Activated T-helper 1 cell treated with anti-CD3 and anti-CD28 coated beads, Interleukin-12 subunit alpha, Interleukin-12 subunit beta, Interleukin-2, Interleukin-4 antibody, amounts not matched to agents 30 ng/mL and 10 ng/mL and 1 ng/mL, durations not matched to agents 14 hours and 24 hours and 36 hours (primary cell): ENCODE measurements at places on chromosomes 5 and 9. TPM values are rescaled to one million over a fixed set of nuclear protein-coding genes. Genes with fewer than 3 reads are reported as not detected.

Gene MLANA
- total RNA-seq: not detected in 2 replicates

Gene TUBB4B
- 277 and 280 TPM in 2 replicates for total RNA-seq

Gene CYSRT1
- 0.49 and 0.60 TPM in 2 replicates for total RNA-seq

Gene FAM221B
- total RNA-seq: not detected in 2 replicates

GRCh38 chr9:125475385-125475784 is 213.8 kb downstream of the GAPVD1 start:
- no peak overlapping the region for H3K27ac ChIP-seq
- no peak overlapping the region for H3K4me3 ChIP-seq
- H3K36me3 ChIP-seq: peaks cover 6% of the 10 kb centered on the region
- H3K4me1 ChIP-seq: peaks cover 4% of the 10 kb centered on the region
- H3K27me3 ChIP-seq: no peaks in the 10 kb centered on the region

Gene MSMP
- not detected in 2 replicates for total RNA-seq

Gene CCDC152
- total RNA-seq: 4.3 and 4.9 TPM in 2 replicates

GRCh38 chr9:120980951-120981350 is 54.4 kb upstream of the TRAF1 start:
- H3K27me3 ChIP-seq: peaks cover 18% of the 10 kb centered on the region
- peaks cover under 1% of the 10 kb centered on the region for H3K4me1 ChIP-seq
- H3K27ac ChIP-seq: no peak overlapping the region
- H3K36me3 ChIP-seq: no peaks in the 10 kb centered on the region

DNA sequence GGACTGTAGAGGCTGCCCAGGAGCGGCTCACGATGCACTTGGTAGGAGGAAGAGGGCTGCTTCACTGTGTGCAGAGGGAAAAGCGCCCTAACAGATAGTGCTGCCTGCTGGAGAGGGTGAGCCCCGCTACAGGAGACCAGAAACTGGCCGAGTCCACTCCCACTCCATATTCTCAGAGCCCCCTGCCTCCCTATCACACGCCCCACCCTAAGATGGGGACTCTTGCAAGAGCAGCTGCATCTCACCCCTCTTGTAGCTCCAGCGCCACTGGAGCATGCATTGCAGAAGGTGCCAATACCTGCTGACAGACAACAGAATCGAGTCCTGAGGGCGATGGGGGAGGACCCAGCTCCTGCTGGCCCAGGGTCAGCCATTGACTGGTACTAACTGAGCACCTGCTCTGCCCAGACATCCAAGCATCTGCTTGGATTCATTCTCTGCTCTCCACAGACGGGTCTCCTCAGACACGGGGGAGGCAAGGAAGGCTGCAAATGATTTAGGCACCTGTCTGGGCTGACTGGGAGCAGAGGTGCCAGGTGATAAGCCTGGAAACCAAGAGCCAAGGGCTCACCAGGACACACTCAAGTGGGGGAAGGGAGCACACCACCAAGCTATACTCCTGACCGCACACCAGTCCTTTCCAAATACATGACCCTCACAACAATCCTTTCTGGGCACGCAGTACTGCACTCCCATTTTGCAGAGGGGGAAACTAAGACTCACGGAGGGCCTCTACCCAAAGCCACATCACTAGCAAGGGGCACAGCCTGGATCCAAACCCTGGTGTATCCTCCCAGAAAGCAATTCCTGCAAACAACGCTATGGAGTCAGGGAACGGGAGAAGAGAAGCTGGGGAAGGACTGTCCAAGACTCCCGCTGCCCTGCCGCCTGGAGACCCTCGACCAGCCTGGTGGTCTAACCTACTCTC is 1.6 kb downstream of the BICD2 start:
- peaks cover 3% of the 10 kb centered on the region for H3K36me3 ChIP-seq
- H3K4me3 ChIP-seq: peak overlapping the region; percentile 98
- H3K27me3 ChIP-seq: no peaks in the 10 kb centered on the region
- H3K27ac ChIP-seq: peak overlapping the region; percentile 19

- H3K36me3 ChIP-seq: no peaks in the 10 kb centered on the region
- H3K4me3 ChIP-seq: no peak overlapping the region
- DNase-seq: no peak
- H3K27ac ChIP-seq: no peak overlapping the region
- no peaks in the 10 kb centered on the region for H3K27me3 ChIP-seq
Measured at GRCh38 chr5:2427983-2428382, 323.5 kb downstream of the IRX2 start.

DNA sequence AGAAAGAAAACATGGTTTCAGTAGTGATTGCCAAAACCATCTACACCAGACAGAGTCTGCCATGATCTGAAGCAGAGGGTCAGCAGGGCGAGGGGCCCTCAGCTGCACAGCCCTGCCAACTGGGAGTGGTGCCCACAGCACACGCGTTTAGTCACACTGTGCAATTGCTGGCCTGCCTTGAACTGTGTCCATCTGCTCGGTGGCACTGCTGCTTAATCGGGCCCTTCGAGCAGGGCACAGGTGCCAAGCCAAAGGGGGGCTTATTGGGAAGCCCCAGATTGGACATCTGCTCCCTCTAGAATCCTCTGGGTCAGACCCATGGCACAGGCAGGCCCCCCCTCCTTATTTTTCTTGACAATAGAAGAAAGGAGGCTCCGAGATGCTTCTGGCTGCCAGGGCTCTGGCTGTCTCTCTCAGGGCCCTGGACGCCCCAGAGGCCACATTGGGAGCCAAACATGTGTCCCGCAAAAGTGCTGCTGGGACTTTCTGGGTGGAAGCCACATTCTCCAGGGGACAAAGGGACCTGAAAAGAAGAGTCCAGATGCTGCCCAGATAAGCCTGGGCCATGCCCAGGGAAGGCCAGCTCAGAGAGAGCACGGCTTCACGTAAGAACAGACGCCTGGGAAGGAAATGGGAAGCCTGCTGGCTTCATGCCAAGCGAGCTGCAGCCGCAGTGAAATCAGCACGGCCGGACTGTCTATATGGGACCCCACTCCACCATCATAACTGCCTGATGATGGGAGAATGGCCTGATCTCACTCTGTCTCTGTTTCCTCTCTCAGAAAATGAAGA is 349.2 kb downstream of the GADD45G start:
- no peak for DNase-seq
- no peak overlapping the region for H3K27ac ChIP-seq
- no peaks in the 10 kb centered on the region for H3K36me3 ChIP-seq
- no peak overlapping the region for H3K4me3 ChIP-seq
- peaks cover 11% of the 10 kb centered on the region for H3K4me1 ChIP-seq
- H3K27me3 ChIP-seq: peaks cover 2% of the 10 kb centered on the region
